ENCODE measurements at places on chromosomes 6 and 20. TPM values are rescaled to one million over a fixed set of nuclear protein-coding genes. Genes with fewer than 3 reads are reported as not detected.

The GATA5 gene
- total RNA-seq, result 2.5 TPM

The WFDC2 gene
- 113 TPM for total RNA-seq

The GPR6 gene
- not detected for total RNA-seq

DNA sequence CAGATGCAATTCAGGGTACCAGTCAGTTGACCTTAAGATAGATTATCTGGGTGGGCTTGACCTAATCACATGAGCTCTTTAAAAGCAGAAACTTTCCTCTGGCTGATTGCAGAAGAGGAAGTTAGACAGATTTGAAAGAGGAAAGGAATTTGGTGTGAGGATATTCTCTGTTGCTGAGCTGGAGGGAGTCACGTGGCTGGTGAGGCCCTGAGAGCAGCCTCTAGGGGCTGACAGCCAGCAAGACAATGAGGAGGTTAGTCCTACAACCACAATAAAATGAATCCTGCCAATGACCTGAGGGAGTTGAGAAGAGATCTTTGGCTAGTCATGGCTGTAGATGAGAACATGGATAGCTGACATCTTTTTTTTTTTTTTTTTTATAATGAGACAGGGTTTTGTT, 87.0 kb upstream of the B3GAT2 start:
- DNase-seq, result no peak

The NELFE gene
- total RNA-seq, result 43.9 TPM

- DNase-seq, result no peak
Observed at GRCh38 chr6:18488004-18488403, 100.9 kb downstream of the RNF144B start.

The RBM24 gene
- 0.49 TPM for total RNA-seq

GRCh38 chr20:21685981-21686380, 19.5 kb upstream of the PAX1 start:
- no peak for DNase-seq

DNA sequence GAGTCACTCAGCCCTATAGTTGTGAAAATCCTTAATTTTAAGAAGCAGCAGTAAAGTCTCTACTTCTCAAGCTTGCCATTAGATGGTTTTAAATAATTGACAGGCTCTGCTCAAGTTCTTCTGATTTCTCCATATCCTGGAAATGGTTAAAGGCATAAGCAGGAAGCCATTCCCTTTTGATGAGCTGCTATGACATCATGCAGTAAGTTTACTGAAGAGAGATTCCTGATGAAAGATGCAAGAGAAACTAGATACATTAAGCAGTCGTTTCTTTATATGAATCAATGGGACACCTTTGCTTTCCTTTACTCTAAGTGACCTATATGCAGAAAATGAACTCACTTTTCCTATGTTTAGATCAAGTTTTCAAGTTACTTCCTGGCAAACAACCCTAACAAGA, 9.8 kb downstream of the POPDC3 start:
- DNase-seq, result no peak

DNA sequence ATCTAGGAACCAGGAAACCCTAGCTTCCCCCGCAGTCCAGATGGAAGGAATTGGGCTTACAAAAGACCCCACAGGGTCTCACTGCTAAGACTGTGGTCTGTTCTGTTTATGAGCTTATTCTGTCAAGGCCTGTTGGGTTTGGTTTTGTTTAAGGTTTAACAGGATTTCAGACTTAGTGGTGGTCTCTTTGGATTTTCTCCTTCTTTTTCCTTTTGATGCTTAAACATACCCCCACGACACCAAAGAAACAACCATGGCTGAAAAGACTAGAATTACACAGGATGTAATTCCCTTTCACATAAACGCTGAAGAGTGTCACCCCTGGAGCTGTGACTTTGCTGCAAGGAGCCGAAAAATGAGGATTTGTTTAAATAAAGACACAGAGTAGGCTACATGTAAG, 408.6 kb downstream of the PREX1 start:
- DNase-seq, result no peak

DNA sequence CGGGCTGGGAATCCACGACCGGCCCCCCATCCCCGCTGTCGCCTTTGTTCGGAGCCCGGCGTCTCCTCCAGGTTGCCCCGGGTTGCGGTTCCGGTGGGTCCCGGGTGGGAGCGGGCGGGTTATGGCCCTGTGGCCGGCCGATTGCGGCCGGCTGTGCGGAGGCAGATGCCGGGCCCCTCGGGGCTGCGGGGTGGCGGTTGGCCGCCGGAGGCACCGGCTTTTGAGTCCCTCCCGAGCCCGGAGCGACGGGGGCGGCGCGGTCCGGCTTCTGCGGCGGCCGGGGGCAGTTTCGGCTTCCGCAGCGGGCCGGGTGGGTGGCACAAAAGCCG, 431 bp downstream of the LOC128125822 start:
- DNase-seq, result no peak

GRCh38 chr6:156906451-156906850, 129.3 kb downstream of the ARID1B start:
- no peak for DNase-seq

GRCh38 chr6:97040355-97040860, 115.9 kb downstream of the KLHL32 start:
- no peak for DNase-seq

DNA sequence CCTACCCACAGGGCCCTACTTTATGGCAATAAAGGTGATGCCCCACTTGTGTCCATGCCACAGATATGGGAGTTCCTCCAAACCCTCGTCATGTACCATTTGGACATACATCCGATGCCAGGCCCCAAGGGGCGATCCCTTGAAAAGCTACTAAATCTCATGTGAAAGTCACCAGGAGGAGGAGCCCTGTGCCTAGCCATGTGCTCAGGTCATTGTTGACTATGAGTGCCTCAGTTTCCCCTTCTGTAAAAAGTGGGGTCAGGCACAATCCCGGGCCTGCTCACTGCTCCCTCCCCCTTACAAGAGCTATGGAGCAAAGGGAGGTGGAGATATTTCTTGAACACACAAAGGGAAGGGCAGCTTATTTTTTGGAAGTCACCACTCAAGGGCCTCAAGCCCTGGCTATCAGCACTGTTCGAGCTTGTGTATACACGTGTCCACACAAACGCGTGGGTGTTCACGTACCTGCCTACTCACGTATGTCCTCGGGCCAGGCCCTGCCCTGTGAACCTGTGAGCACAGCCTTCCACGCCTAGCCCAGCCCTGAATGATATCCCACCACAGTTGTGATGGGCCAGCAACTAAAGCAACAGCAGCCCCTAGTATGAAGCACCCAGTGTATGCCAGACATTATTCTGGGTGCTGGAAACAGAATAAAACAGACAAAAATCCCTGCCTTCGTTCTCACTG, 1.9 kb downstream of the ACTL10 start:
- no peak for DNase-seq

The SNAP25 gene
- 1.9 TPM for total RNA-seq

GRCh38 chr20:52965819-52966218, 6.3 kb upstream of the TSHZ2 start:
- no peak for DNase-seq

The TREM1 gene
- total RNA-seq, result 61.2 TPM

- DNase-seq, result no peak
Observed at GRCh38 chr6:37731371-37731770, 33.7 kb upstream of the MDGA1 start.

- no peak for DNase-seq
Observed at GRCh38 chr20:34015401-34016335, 22.0 kb downstream of the RALY start.

- no peak for DNase-seq
Observed at GRCh38 chr20:11844691-11845090, 73.0 kb upstream of the BTBD3 start.

The IYD gene
- total RNA-seq, result 1.2 TPM

The EPPIN gene
- total RNA-seq, result not detected

DNA sequence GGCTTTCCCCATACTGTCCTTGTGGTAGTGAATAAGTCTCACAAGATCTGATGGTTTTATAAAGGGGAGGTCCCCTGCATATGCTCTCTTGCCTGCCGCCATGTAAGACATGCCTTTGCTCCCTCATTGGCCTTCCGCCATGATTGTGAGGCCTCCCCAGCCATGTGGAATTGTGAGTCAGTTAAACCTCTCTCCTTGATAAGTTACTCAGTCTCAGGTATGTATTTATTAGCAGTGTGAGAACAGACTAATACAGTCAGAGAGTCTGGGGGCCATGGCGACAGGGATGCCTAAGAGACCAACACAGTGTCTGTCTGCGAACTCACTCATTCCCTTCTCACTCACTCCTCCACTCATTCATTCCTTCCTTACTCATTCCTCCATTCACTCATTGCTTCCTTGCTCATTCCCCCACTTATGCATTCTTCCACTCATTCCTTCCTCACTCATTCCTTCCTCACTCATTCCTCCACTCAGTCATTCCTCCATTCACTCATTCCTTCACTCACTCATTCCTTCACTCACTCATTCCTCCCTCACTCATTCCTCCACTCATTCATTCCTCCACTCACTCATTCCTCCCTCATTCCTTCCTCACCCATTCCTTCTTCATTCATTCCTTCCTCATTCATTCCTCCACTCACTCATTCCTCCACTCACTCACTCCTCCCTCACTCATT, 137.5 kb upstream of the AGPAT4 start:
- no peak for DNase-seq

GRCh38 chr20:19996222-19996621, 20.9 kb upstream of the NAA20 start:
- DNase-seq, result no peak

- DNase-seq, result no peak
Observed at GRCh38 chr6:1904466-1904799, 294.7 kb downstream of the FOXC1 start.

GRCh38 chr20:19310541-19310940, 98.1 kb downstream of the SLC24A3 start:
- DNase-seq, result no peak

- DNase-seq, result no peak
Observed at GRCh38 chr6:79430913-79431536, 106.2 kb downstream of the LCA5 start.

The SFTA2 gene
- total RNA-seq, result 369 TPM

The MDFI gene
- total RNA-seq, result 11.0 TPM

The FRK gene
- 7.2 TPM for total RNA-seq

- peak; percentile 72 for DNase-seq
Observed at GRCh38 chr6:36633915-36634314, 39.8 kb downstream of the SRSF3 start.

Data from upper lobe of right lung (tissue), 1 donor.